ENCODE measurements at places on chromosomes 1 and 21.

DNA sequence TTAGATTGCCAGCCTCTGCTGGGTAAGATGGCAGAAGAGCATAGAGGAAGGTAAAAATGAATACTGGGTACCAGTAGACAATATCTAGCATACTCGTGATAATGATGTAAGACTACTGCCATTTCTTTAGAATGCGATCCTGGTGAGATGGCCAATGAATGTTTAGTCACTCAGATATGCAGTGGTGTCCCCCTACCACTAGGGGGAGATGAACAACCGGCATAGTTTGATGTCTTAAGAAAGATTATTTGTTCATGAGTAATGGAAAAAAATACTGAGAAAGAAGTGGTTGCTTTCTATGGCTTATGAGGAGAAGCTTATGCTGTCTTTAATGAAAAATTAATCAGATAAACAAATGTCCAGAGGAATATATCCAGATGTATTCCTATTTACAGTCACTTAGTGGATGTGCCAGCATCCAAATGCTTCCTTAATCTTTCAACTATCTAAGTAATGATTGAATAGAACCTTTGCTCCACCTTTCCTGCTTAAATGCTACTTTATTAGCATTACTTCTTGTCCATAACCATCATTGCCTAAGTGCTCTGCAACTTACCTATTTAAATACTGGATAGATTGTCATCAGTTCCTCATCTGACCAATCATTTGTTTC is 256.6 kb downstream of the ST6GALNAC3 start:
- DNase-seq: peak; percentile 48

- no peak for DNase-seq
Measured at GRCh38 chr1:4696161-4696745, 41.8 kb downstream of the AJAP1 start.

GRCh38 chr1:110150330-110151174 is at the start of gene SLC6A17:
TSS of gene SLC6A17 (plus strand) at chr1:110150494. CDS start at chr1:110166930, 16,436 bp downstream.
- no peak for DNase-seq

- no peak for DNase-seq
Measured at GRCh38 chr1:42317308-42317707, 17.7 kb downstream of the FOXJ3 start.

DNA sequence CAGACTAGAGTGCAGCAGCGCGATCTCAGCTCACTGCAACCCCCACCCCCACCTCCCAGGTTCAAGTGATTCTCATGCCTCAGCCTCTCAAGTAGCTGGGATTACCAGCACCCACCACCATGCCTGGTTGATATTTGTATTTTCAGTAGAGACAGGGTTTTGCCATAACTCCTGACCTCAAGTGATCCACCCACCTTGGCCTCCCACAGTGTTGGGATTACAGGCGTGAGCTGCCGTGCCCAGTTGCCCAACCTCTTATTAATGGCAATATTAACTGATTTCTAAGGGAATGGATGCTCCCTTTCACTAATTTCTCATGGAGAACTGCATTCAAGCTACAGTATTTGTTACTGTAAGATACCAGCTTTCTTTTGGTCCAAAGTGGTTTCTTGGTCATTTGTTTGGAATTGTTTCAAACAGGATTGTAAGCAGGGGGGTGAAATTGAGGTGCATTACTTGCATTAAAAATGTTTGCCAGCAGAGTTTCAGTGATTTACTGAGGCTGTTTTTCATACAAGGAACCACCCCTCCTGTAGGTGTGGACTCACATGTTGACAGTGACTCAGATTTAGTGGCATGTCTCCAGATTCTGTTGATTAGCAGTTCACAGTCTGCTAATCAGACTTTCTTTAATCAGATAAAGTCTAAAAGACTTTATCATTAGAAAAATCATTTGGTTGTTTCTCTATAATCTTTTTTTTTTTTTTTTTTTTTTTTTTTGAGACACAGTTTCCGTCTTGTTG is 3.9 kb upstream of the TGFBR3 start:
- no peak for DNase-seq

GRCh38 chr1:195576641-195577040 is 1031.6 kb downstream of the KCNT2 start:
- DNase-seq: no peak

DNA sequence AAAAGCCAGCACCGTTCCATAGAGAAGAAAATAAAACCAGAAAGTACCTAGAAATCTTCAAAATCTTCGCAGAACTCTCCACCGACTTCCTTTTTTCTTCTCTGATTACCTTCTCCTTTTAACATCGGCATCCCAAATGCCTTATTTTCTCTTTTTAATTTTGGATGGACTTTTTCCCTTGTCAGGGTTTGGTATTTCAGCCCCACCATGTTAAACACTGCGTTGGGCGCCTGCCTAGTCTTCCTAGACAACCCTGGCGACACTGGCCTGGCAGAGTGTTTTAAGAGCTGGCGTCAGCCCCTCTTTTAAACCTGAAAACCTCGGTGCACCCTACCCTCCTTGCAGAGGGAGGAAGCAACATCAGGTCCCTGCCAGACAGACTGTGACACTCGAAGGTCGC is 66.0 kb upstream of the EFHD2 start:
- no peak for DNase-seq

DNA sequence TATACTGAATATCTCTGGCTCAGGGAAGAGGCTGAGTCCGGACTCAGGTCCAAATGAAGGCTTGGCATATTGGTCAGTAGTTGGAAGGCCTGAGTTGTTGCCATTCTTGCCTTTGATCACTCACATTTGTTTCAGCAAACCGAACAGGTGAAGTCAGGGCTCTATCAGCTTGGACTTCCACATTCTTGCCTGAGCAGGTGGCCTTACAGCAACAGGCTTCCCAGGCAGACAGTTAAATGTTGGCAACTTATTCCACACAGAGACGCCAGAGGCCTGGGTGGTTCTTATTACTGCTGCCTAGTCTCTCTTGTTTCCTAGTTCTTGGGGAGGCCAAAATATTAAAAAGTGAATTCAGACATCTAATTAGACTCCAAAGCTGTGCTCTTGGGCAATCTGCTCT is 36.6 kb downstream of the XCL2 start:
- DNase-seq: no peak

DNA sequence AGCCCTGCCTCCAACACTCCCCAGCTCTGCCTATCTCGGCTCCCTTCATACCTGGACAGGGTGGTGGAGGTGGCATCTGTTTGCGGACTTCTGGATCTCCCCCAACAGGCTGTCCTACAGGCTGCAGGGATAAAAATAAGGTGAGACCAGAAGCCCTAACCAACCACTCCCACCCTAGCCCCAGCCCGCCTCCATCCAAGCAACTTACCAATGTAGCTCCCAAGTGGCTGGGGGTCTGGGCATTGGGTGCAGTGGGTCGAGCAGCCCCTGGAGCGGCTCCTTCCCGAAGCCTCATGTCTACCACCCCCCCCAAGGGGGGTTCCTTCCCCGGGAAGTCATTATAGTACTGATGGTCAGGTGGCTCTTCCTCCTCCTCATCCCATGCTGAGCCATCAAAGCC is 4.4 kb downstream of the SHC1 start:
- no peak for DNase-seq

Measured in inflammatory macrophage (primary cell).